Fibroblast of skin of right quadriceps (primary cell): ENCODE measurements at places on chromosomes 4 and X.

DNA sequence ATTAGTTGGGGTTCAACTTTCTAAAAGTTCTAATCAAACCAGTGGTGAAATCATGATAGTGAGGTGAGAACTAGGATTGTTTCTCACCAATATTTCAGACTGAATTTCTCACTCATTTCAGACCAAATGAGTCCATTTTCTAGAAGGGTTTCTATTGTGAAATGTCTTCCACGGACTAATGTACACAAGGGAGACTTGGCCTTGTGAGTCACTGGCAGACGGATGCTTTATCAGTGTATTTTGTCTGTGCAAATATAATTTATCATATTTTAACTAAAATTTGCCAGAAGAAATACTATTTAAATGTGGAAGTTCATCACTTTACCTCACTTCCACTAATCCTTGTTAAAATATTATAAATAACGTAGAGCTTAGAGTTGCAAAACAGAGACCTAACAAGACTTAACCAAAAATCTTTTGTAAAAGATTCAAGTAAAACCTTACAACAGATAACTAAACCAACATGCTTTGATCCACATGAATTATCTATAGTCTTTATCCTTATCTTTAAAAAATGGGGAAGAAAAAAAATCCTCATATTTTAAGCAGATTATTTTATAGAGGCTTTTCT is 506.0 kb upstream of the FAM241A start:
- DNase-seq: peak; percentile 49

GRCh38 chr4:168562041-168562571 is 65.3 kb downstream of the PALLD start:
- peak; percentile 63 for DNase-seq

GRCh38 chr4:1531683-1532548 is 125.7 kb upstream of the NKX1-1 start:
- no peak for DNase-seq

- no peak for DNase-seq
Observed at GRCh38 chr4:57945298-57945697, 835.1 kb upstream of the IGFBP7 start.

DNA sequence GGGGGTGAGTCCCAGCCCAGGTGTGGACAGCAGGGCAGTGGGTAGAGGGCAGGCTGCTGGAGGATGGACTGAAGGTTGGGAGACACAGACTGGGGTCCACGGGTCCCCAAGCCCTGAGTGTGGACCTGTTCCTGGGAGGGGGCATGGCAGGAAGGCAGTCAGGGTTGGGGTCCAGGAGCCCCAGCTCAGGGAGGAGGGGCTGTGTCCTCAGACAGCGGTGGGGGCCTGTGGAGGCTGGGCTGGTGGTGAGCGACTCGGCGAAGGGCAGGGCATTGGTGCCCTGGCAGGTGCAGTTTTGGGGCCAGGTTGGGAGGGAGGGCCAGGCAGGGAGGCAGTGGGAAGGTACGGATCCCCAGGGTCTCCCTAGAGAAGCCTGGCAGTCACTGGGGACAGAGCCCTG is 34.0 kb downstream of the DOK7 start:
- no peak for DNase-seq

- no peak for DNase-seq
Observed at GRCh38 chrX:10208281-10208856, 51.6 kb downstream of the CLCN4 start.

- no peak for DNase-seq
Observed at GRCh38 chrX:69280933-69281332, 115.7 kb upstream of the PJA1 start.

DNA sequence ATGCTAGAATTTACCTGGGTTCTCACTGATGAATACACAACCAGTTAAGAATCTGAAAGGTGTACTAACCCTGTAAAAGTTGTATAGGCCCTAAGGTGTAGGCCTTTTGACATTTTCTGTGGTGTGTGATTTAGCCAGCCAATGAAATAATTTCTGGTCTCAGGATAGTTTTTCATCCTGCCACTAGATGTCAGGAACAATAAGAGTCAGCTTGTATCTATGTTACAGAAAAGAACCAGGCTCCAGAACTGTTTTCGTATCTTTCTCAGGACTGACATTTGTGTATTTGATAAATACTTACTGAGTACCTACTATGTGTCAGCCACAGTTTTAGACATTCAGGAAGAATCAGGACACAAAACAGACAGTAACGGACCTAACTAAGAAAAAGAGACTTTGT is 673.6 kb upstream of the TENM3 start:
- peak; percentile 61 for DNase-seq

GRCh38 chr4:93776386-93777080 is 52.0 kb upstream of the ATOH1 start:
- DNase-seq: peak; percentile 45

- DNase-seq: peak; percentile 58
Observed at GRCh38 chr4:150080337-150080736, 2.1 kb downstream of the DCLK2 start.

GRCh38 chr4:141884070-141884469 is 247.7 kb downstream of the IL15 start:
- no peak for DNase-seq

DNA sequence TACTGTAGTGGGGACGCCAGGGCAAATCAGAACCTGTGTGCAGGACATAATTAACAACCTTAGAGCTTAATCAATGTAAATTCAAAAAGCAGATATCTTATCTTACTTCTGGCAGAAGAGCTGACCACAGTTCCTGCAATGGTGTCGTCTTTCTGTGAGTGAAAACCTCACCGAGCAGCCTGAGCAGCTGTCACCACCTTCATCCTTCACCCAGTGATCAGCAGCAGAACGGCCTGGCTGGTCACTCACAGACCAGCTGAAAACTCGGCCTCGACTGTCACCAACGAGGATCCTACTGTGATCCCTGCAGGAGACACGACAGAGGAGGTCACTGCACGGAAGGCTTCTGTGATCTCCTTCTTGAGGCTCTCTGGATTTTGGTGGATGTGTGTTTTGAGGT is 94.2 kb downstream of the CDS1 start:
- no peak for DNase-seq

- DNase-seq: no peak
Observed at GRCh38 chr4:7432531-7433375, 2.0 kb downstream of the PSAPL1 start.

GRCh38 chrX:40504801-40505605 is 75.8 kb upstream of the ATP6AP2 start:
- DNase-seq: peak; percentile 91

DNA sequence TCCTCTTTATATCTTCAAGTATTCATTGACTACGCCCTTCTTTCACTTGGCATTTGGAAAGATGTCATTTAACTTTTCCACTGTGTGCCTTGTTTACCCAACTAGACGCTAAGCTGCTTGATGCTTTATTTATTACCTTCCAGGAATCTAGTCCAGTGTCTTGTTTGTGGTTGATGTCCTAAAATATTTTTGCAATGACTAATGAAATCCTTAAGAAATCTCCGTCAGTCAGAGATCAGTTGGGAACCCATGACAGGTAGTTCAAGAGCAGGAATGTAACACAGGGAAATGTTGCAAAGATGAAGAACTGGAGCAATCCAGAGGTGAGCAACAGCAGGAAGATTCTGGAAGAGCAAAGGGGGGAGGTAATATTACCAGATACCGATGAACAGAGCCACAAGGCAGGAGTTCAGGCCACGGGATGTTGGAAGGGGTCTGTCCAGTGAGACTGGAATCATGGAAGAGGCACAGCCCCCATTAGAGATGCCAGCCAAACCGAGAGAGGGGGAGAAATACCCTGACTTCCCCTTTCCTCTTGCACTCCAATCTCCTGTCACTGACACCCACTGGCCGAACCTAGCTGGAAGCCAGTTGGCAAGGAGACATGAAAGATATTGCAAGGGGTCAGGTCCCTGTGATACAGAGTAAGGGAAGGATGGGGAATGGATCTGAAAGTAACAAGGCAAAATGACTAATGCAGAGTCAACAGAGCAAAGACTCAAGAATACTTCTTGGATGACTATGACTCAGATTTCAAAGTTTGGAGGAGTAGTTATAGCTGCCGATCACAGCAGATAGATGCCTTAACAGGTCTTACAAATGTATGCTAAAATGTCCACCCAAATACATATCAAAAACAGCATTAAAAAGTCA is 62.7 kb upstream of the PHKA2 start:
- peak; percentile 33 for DNase-seq

GRCh38 chr4:153433754-153434105 is 32.4 kb upstream of the TMEM131L start:
- no peak for DNase-seq

DNA sequence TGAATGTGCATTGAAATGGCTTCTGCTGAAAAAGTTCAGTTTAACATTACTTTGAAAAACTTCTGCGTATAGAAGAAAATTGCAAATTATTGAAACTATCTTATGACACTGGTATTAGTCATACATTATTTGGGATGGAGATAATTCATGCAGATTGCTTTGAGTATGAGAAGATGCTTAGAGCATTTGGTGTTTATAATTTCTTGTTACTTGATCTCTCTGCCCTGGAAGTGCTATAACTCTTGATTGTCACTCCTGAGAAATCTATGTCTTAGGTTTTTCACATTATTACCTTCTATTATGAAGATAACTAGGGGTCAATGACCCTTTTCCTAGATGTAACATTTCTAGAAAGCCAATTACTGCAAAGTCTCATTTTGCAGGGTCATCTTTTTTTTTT is 36.4 kb downstream of the TMEM131L start:
- DNase-seq: peak; percentile 63

DNA sequence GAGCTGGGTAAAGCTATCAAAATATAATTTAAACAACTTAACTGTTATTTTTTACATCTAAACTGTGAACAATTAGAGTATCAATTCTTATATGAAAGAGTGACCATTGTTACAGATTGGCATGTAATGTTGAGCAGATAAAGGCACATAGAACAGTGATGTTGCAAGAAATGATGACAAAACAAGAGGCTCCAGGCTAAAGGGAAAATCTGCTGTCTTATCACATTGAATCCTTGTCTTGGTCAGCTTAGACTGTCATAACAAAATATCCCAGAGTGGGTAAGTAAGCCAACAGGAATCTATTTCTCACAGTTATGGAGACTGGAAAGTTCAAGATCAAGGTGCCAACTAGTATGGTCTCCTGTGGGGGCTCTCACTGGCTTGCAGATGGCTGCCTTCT is 154.1 kb upstream of the PPP3CA start:
- no peak for DNase-seq

DNA sequence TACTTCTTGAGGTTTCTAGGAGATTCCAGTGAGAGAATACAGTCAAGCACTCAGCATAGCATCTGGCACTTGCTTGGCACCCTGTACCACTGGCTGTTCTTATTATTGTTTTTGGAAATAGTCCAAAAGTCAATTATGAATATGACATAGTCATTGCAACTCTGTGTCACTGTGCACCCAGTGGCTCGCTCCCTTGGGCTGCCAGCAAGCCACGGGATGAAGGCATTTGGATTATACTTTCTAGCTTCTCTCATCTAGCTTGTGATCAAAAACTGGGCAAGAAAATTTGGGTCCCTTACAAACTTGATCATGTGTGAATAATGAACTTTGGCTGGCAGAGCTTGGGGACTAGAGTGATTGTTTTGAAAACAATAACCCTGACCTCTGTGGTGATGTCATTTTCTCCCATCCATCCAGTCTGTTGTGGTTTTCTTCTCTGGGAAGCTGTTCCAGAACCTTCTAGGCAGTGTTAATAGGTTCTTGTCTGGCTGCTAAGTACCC is 32.7 kb upstream of the LIMCH1 start:
- DNase-seq: no peak

- peak; percentile 46 for DNase-seq
Observed at GRCh38 chr4:113052379-113052951, 3.0 kb downstream of the ANK2 start.

DNA sequence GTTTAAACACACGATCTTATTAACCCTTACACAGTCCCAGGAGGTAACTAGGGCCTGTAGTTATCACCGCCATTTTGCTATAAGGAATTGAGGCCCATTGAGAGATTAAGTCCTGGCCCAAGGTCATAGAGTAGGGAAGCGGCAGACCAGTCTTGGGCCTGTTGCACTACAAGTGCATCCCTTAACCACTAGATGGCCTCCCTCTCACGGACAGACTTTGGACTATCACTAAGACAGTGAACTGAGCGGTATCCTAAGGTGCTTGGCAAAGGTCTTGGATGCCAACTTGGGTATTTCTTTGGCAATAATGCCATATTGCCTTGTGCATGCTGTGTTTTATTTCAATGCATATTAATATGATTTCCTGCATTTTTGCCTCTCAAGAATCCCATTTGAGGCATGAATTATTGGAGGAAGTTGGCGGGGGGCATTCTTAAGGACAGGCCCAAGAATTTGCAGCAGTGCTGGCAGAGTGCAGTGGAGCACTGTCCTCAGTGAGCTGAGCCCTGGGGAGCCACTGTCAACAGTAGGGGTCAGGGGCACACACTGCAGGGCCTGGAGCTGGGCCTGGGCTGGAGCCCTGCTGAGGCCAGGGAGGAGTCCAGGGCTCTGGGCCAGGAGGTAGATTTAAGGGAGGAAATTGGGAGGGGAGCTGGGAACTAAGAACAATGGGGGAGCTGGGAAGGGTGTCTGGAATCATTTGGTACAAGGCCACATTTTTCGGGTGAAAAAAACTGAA is 147.4 kb downstream of the SMIM20 start:
- peak; percentile 23 for DNase-seq

DNA sequence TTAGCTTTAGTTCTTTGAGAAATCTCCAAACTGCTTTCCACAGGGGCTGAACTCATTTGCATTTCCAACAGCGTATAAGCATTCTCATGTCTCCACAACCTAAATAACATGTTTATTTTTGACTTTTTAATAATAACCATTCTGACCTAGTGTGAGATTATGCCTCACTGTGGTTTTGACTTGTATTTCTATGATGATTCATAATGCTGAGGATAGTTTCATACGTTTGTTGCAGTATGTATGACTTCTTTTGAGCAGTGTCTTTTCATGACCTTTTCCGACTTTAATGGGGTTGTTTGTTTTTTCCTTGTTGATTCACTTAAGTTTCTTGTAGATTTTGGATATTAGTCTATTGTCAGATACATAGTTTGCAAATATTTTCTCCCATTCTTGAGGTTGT is 1833.0 kb upstream of the PCDH10 start:
- DNase-seq: no peak

DNA sequence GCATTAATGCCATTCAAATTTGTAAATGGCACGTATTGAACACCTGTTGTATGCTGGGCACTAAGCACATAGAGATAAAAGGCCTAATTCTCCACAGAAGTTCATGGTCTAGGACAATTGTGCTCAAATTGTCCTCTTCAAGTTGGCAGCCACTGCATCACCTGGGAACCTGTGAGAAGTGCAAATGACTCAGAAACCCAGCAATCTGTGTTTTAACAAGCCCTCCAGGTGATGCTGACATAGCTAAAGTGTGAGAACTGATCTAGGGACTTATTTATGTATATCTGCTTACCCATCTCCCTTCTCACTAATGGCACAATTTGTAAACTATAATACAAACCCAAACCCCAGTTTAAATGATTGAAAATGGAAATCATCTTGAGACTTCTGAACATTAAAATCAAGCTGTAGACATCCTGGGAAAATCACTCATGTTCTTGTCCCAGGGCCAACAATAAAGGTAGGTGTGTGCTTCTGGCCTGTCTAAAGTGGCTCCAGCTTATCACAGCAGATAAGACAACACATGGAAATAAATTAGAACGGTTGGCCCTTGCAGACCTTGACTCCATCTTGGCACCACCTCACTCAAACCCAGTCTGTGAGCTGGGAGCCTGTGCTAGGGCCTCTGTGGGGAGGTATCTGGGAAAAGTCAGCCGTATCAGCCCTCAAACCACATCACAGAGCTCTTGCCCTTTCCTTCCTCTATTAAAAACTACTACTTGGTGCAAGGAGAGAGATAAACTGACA is 46.8 kb downstream of the UCHL1 start:
- no peak for DNase-seq
